ENCODE measurements at places on chromosomes 7 and 10. TPM values are rescaled to one million over a fixed set of nuclear protein-coding genes. Genes with fewer than 3 reads are reported as not detected.

Gene CNNM1
- total RNA-seq, result 1.1 TPM

Gene LOXL4
- total RNA-seq, result 0.21 TPM

DNA sequence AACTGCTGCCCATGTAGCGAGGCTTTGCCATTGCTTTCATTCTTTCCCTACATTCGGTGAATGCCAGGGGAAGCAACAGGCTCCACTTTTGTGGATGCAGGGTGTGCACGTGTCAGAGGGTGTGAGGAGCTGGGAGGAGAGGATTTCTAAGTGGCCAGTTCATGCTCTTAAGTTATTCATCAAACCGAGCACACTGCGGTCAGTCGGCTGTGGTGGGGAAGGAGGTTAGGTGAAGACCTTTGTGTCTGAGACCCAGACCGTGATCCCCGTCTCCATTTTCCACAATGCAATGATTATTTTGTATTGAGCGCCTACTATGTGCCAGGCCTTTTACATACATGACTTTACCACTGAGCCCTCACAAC, 438.6 kb upstream of the GALNT17 start:
- no peak for DNase-seq

GRCh38 chr10:4399556-4399955, 426.5 kb upstream of the AKR1E2 start:
- DNase-seq, result no peak

DNA sequence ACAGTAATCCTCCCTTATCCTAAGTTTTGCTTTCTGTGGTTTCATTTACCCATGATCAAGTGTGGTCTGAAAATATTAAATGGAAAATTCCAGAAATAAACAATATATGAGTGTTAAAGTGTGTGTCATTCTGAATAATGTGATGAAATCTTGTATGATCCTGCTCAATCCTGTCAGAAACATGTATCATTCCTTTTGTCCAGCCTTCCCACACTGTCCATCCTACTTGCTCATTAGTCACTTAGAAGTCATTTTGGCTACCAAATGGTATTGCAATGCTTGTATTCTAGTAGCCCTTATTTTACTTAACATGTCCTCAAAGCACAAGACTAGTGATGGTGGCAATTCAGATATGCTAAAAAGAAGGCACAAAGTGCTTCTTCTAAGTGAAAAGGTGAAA, 1211.2 kb upstream of the SORCS1 start:
- no peak for DNase-seq

- no peak for DNase-seq
These were observed 152.0 kb downstream of the MACC1 start for GRCh38 chr7:20064974-20065862.
